ENCODE measurements at places on chromosomes 5 and 9.

- no peak overlapping the region for H3K27ac ChIP-seq
- DNase-seq = no peak
- H3K36me3 ChIP-seq = no peaks in the 10 kb centered on the region
- no peaks in the 10 kb centered on the region for H3K4me1 ChIP-seq
- no peaks in the 10 kb centered on the region for H3K27me3 ChIP-seq
Observed at GRCh38 chr9:36846621-36847020, 187.4 kb downstream of the PAX5 start.

GRCh38 chr9:114169029-114169951 lies 14.0 kb downstream of the COL27A1 start:
- peaks cover 26% of the 10 kb centered on the region for H3K27me3 ChIP-seq
- DNase-seq = no peak
- no peaks in the 10 kb centered on the region for H3K4me1 ChIP-seq
- no peak overlapping the region for H3K27ac ChIP-seq
- no peaks in the 10 kb centered on the region for H3K36me3 ChIP-seq
- no peak overlapping the region for H3K4me3 ChIP-seq

GRCh38 chr5:164809821-164810220 lies 1304.4 kb downstream of the MAT2B start:
- H3K4me1 ChIP-seq = no peaks in the 10 kb centered on the region
- H3K27ac ChIP-seq = no peak overlapping the region
- no peak for DNase-seq
- H3K36me3 ChIP-seq = no peaks in the 10 kb centered on the region
- no peaks in the 10 kb centered on the region for H3K27me3 ChIP-seq
- H3K4me3 ChIP-seq = no peak overlapping the region

DNA sequence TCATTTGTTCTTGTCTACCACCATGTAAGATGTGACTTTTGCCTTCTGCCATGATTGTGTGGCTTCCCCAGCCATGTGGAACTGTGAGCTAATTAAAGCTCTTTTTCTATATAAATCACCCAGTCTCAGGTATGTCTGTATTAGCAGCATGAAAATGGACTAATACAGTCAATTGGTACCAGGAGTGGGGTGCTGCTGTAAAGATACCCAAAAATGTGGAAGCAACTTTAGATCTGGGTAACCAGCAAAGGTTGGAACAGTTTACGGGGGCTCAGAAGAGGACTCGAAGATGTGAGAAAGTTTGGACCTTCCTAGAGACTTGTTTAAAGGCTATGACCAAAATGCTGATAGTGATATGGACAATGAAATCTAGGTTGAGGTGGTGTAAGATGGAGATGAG lies 488.9 kb downstream of the ISL1 start:
- no peaks in the 10 kb centered on the region for H3K4me1 ChIP-seq
- no peak for DNase-seq
- H3K4me3 ChIP-seq = no peak overlapping the region

DNA sequence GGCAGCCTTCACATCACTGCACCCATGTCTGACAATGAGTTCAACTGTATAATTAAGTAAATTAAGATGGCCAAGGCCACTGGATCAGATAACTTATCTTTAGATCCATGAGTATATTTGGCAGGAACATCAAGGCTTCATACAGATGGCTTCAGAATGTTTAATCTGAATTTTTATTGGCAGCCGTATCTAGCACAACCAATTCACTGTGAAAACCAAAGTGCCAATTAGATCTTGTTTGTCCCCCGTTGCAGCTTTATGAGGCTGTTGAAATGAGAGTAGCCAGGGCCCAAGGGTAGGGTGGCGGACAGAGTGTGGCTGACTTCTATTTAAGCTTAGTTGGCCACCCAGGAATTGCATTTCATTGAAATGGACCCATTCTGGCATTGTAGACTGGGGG lies 137.7 kb downstream of the SYK start:
- no peaks in the 10 kb centered on the region for H3K36me3 ChIP-seq
- peaks cover 12% of the 10 kb centered on the region for H3K27me3 ChIP-seq
- no peak for DNase-seq
- no peak overlapping the region for H3K4me3 ChIP-seq

GRCh38 chr9:123957168-123957721 lies 27.3 kb upstream of the DENND1A start:
- no peak for DNase-seq
- peaks cover 3% of the 10 kb centered on the region for H3K27me3 ChIP-seq
- H3K36me3 ChIP-seq = no peaks in the 10 kb centered on the region
- no peaks in the 10 kb centered on the region for H3K4me1 ChIP-seq

GRCh38 chr9:104256696-104257062 lies 162.6 kb downstream of the SMC2 start:
- DNase-seq = no peak
- H3K36me3 ChIP-seq = no peaks in the 10 kb centered on the region
- H3K4me3 ChIP-seq = no peak overlapping the region
- no peak overlapping the region for H3K27ac ChIP-seq

DNA sequence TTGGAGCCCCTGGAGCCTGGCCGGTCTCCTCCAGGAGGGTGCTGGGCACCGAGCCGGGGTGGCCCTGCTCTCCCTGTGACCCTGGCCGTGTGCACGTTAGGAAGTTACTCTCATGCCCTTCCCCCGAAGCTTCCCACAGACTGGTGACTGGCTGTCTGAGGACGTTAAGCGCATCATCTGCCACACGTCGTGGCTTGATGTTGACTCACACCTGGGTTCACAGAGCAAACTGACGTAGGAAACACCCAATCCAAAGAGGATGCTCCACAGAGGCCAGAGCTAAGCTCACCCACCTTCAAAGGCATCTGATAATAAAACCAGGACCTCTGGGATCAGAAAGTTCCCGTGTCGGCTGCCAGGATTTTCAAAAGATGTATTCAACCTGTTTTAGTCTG lies 152.9 kb upstream of the PHYKPL start:
- DNase-seq = no peak
- no peak overlapping the region for H3K27ac ChIP-seq
- H3K4me1 ChIP-seq = no peaks in the 10 kb centered on the region
- H3K36me3 ChIP-seq = no peaks in the 10 kb centered on the region

- H3K27ac ChIP-seq = no peak overlapping the region
- no peaks in the 10 kb centered on the region for H3K4me1 ChIP-seq
- DNase-seq = no peak
- no peaks in the 10 kb centered on the region for H3K27me3 ChIP-seq
Observed at GRCh38 chr9:98318041-98318790, 62.8 kb upstream of the TBC1D2 start.

DNA sequence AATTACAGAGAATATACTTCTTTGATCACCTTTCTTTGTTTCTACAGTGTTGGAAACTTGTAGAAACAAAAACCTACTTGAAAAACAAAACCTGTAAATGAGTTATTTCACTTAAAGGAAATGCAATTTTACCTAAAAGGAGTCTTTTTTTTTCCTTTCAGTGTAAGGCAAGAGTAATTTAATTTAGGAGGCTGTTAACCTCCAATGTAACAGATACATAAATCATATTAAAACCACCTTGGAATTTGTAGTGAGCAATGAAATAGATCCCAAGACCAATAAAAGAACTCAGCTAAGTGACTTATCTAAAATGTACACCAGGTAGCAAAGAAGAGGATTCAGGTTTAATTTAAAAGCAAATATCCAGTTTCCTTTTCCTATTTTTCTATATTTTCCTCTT lies 524.8 kb downstream of the CSNK1G3 start:
- H3K27me3 ChIP-seq = no peaks in the 10 kb centered on the region
- no peaks in the 10 kb centered on the region for H3K4me1 ChIP-seq
- no peak for DNase-seq
- no peak overlapping the region for H3K4me3 ChIP-seq
- H3K36me3 ChIP-seq = no peaks in the 10 kb centered on the region

DNA sequence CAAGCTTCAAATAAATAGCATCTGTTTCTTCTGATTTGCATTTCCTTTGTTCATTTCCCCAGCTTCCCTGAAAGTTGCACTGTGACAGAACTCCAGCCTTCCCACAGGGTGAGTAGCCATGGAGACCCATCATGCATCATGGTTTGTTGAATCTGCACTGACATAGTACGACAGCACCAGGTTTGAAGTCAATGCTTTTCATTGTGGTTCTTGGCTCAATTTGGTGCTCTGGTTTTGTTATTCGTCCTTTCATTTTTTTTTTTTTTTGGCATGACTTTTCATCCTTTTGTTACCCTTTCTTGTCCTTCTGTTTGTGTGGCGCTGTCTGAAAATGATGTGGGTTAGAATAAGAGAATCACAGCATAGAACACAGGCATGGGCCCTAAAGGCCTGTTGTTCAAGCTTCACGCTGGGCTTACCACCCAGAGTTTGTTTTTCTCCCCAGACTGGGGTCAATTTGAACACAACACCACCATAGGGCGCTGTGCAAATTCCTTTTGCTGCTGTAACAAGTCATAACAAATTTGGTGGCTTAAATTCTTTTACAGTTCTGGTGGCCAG lies 206.2 kb upstream of the CDH10 start:
- H3K27me3 ChIP-seq = no peaks in the 10 kb centered on the region
- no peak for DNase-seq
- no peak overlapping the region for H3K27ac ChIP-seq
- no peaks in the 10 kb centered on the region for H3K4me1 ChIP-seq

DNA sequence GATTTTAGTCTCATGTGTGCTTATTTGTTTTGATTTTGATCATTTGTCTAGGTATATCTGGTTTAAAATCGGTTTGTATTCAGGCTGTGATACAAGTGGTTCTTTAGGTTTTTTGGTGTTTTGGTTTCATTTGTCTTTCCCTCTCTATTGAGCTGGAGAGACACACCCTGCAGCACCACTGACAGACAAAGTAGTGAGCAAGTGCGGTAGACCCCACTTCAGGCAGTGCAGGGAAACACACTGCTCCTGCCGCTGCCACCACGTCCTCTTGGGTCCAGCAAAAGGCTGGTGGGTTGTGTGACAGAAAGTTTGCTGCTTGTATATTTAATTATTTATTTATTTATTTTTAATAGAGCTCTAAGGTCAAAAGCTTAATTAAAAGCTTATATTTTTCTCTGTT lies 801.0 kb downstream of the NR2F1-AS1 start:
- no peak for DNase-seq
- H3K36me3 ChIP-seq = no peaks in the 10 kb centered on the region
- no peaks in the 10 kb centered on the region for H3K27me3 ChIP-seq
- no peaks in the 10 kb centered on the region for H3K4me1 ChIP-seq
- H3K4me3 ChIP-seq = no peak overlapping the region

- H3K27ac ChIP-seq = no peak overlapping the region
- no peaks in the 10 kb centered on the region for H3K4me1 ChIP-seq
- no peaks in the 10 kb centered on the region for H3K36me3 ChIP-seq
Observed at GRCh38 chr5:3729631-3730030, 134.0 kb downstream of the IRX1 start.

DNA sequence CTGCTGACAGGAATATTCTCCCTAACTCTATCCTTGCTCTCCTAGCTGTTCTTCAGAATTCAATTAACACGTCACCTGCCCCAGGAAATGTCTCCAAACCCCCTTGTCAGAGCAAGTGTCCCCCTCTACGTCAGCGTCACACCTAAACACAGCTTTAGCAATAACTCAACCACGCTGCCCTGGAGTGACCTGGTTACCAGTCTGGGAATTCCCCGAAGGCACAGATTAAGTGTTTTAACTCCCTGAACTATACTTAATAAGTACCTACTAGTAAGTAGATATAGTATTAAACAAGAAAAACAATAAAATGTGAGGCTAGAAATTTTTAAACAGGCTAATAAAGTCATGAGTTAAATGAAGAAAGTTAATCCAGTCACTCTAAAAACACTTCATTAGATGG lies 78.4 kb downstream of the FANCC start:
- H3K4me3 ChIP-seq = no peak overlapping the region
- no peaks in the 10 kb centered on the region for H3K4me1 ChIP-seq
- no peaks in the 10 kb centered on the region for H3K36me3 ChIP-seq

GRCh38 chr5:58085800-58086199 lies 374.1 kb downstream of the PLK2 start:
- H3K27me3 ChIP-seq = no peaks in the 10 kb centered on the region
- no peaks in the 10 kb centered on the region for H3K4me1 ChIP-seq
- no peak overlapping the region for H3K27ac ChIP-seq
- H3K4me3 ChIP-seq = no peak overlapping the region

Measured in T-cell (primary cell).